ENCODE measurements at places on chromosomes 3 and 15.

DNA sequence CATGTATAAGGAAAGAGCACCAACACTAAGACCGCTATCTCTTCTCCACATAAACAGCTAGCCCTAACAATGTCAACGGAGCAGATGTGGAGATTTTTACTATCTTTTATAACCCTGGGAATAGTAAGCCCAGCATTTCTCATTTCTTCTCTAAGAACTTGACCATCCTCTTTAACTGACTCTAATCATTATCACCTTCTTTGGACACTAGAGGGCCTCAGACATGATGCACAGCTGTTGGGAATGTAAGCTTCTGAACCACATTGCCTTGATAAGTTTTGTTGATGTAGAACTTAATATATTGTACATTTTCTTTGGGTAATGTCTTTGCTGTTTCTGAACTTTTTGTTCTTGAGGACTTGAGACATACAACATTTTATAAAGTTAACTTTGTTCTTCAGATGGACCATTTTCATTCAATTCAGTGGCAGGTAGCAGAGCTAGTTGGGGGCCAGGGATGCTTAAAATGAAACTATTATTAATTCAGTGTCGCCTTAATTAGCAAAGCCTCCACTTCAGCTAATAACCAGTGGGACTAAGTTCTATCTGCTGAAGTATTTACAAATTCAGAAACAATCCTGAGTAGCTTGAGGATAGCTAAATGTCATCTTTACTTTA is 9.6 kb upstream of the TAGLN3 start:
- no peak for DNase-seq

- peak; percentile 37 for DNase-seq
These were observed 77.1 kb downstream of the WDR76 start for GRCh38 chr15:43903864-43904290.

DNA sequence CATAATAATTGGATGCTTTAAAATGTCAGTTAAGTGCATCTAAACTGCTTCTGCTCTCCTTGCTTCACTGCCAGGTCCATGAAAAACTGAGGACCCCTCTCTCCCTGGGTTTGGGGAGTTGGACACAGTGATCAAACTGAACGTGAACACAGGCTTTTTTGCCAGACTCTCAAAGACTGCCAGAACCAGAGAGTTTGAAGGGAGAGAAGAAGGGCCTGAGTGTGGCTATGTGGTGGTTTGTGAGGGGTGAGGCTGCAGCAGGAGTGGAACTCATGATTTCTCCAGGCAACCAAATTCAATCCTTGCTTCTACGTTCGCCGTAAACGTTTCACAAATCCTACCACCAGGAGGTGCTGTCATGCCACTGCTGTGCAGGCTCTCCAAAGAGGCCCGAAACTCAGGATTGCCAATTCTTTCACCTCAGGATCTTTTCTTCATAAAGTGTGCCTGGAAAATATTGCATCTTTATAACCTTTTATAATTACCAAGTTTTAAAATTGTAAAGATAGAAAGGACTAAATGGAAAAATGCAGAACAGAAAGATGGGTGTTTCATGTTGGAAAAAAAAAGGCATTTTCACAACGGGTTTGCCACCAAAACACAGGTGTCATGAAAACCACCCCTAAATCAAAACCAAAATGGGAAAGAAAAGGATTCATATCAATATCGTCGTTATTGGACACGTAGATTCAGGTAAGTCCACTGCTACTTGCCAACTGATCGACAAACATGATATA is 19.7 kb downstream of the TM4SF4 start:
- DNase-seq, result no peak

DNA sequence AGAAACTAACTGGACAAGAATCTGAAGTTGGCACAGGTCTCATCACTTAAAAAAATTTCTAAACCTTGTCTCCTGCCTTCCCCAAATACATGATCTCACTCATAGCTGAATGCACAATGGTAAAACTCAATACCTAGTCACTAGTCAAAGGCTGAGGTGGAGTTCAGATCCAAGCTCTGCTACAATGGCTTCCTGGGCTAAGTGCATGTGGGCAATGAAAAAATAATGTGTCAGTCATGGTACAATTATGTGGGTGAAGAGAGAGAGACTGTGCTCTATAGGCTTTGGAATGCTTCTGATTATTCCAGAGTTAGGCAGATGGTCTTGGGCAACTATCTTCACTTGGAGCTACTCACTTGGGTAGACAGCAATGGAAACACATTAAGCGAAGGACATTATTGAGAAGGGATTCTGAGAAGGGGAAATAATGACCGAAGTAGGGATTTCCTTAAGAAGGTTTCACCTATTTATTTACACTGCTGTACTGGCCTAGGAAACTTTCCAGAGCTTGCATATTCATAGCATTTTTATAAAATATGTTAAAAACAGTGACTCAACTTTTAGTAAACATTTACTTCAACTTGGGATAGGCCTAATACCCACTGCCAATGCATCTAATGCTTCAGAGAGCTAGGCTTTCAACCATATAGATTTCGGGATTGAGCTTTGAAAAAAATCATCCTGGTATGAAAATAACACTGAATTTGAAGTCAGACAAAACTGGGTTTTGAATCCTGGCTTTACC is 58.7 kb upstream of the PLXND1 start:
- DNase-seq, result no peak
